Keratinocyte (primary cell): ENCODE measurements at places on chromosomes 7 and 10. TPM values are rescaled to one million over a fixed set of nuclear protein-coding genes. Genes with fewer than 3 reads are reported as not detected.

- DNase-seq = no peak
Measured at GRCh38 chr10:10366836-10367235, 650.8 kb upstream of the CELF2 start.

DNA sequence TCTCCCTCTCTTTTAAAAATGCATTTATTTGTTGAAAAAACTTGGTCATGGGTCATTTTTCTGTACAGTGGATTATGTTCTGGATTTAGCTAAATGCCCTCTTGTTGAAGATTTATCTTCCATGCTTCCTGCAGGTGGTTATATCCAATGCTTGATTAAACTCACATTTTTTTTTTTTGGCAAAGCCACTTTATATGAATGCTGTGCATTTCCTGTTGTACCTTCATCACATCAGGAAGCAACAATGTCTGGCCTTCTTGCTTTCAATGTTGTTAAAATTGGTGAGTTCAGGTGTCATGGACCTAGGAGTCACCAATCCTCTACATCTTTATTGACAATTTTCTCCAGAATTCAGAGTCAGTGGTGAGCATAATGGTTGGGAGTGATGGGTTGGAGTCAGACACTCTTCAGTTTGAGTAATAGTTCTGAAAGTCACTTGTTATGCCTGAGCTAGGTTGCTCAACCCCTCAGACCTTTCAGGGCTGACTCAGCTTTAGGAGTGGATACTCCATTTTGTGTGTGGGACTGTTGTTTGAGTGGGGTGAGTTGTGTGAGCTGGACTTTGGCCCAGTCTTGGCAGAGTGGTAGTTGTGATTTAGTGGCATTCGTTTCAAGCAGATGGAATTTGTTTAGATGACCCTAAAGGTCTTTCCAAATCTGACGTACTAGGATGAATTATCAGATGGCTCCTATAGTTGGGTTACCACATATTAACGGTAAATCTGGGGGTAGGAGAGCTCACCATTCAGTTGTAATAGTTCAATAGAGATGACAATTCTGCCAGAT lies 213.5 kb upstream of the ZNF32 start:
- DNase-seq = no peak

DNA sequence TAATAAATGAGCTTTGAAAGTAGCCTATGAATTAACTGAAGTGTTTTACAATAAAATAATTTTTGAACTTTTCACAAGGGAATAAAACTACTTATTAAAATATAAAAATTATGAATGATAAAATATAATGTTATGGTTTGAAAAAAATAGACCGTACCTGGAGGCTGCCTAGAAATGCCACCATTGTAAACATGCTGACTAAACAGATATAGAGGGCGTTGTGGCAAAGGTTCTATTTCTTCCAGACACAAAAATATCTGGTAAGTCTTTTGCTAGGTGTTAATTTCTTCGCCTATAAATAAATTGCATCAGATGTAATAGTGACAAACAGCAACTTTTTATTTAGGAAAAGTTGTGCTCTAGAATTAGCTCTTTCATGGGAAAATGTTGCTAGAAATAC lies 11.2 kb downstream of the PPP1R3A start:
- DNase-seq = no peak

- DNase-seq = no peak
Measured at GRCh38 chr10:21516242-21517131, 9.0 kb downstream of the SKIDA1 start.

DNA sequence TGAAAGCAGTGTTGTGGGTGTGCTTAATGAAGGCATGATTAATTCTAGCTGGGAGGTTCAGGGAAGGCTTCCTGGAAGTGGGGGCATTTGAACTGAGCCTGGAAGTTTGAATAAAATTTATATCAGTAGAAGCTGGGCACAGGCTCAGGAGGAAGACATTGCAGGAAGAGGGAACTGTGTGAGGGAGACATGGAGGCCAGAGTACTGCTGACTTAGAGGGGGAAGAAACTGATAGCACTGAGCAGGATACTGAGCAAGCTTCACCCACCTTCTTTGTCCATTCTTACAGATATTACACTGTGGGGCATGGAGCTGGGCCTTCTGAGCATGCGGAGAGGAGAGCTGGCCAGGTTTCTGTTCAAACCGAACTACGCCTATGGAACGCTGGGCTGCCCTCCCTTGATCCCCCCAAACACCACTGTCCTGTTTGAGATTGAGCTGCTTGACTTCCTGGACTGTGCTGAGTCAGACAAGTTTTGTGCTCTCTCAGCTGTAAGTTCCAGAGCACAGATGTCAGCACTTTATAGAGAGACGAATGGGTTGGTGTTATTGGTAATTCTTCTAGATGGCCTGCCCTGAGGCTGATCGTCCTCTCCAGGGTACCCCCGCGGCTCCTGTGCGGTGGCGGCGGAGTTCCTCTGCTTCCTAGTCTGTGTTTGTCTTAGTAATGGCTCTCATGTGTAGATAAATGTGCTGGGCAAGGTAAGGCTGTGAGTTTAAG lies 2.1 kb downstream of the FKBP6 start:
- no peak for DNase-seq

- DNase-seq = no peak
Measured at GRCh38 chr7:55237156-55237893, 127.8 kb upstream of the LANCL2 start.

DNA sequence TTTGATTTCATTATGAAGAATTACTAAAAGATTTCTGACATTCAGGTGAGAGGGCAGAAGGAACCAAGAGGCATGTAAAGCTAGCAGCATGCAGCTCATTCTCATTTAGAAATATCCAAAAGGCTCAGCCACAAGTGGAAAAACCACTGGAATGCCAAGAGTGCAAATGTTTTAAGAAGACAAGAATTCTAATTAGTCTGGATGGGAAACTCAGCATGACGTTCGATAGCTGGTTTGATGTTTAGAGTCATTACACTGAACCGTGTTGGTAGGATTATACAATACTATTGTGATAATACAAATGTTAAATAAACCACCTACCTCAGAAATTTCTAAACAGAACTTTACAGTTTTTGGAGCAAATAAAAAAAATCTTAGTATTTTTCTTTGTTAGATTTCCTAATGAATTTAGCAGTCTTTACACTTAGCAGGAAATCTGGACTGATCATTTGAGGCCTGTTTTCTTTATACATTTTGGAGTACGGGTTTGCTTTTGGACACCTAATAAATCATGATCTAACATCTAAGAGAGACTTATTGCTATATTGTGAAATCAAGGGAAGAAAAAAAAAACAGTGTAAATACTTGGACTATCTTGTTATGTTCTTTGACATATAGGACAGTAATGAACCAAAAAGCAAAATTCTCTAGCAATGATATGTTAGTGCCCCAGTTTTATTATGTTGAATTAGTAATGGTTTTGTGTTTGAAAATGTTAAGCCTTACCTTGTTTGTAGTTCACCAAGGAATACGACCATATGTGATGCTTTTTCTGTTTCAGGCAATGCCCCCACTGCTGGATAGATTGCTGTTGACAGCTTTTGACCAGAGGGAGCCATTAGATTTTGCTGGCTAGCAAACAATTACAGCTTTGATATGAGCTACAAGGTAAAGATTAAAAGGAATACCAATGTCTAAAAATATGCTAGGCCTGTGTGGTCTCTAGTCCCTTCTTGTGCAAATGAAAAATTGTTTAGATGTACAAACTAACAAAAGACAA lies 354.1 kb upstream of the SEMA3A start:
- no peak for DNase-seq

GRCh38 chr10:8279598-8279997 lies 225.1 kb downstream of the GATA3 start:
- DNase-seq = no peak

- no peak for DNase-seq
Measured at GRCh38 chr7:73758581-73759138, 11.4 kb downstream of the CLDN3 start.

DNA sequence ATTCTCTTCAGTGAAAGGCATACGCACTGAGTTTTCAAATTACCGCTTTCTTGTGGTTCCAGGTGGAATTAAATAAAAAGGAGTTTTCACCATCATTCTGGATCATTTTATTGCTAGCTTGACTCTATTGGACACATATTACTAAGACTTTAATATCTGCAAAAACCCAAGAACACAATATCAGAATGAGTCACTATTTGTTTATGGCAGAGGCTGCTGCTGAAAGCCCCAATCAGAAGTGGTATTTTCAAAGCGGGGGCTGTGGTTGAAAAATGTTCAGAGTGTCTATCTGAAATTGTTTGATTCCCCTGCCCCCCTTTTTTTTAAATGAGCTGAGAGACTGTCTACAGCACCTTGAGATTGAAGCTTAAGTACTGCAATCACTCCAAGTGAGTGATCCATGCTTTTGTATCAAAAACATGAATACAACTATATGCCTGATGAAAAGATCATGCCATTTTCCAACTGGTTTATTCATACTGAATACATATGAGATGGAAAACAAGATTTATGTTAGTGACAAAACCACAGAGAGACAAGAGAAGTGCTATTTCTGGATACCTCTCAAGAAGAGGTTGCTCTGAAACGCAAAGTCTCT lies 376.4 kb downstream of the HTR7 start:
- no peak for DNase-seq

GRCh38 chr10:29555746-29556481 lies 78.9 kb downstream of the SVIL start:
- no peak for DNase-seq

DNA sequence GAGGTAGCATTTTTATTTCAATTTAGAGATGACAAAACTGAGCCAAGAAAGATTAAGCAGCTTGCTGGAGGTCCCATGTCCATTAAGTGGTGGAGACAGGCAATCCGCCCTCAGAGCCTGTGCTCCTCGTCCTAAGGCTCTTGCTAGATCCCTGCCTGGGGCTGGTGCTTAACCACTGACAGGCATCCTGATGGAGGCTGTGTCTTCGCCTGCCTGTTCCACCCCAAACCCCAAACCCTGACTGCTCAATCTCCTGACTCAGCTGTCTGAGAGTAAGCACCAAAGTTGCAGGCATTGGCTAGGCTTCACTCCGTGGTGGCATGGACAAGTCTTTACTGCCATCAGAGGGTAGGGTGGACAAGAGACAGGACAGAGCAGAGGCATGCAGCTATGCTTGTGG lies 209.4 kb downstream of the POU6F2 start:
- DNase-seq = no peak

DNA sequence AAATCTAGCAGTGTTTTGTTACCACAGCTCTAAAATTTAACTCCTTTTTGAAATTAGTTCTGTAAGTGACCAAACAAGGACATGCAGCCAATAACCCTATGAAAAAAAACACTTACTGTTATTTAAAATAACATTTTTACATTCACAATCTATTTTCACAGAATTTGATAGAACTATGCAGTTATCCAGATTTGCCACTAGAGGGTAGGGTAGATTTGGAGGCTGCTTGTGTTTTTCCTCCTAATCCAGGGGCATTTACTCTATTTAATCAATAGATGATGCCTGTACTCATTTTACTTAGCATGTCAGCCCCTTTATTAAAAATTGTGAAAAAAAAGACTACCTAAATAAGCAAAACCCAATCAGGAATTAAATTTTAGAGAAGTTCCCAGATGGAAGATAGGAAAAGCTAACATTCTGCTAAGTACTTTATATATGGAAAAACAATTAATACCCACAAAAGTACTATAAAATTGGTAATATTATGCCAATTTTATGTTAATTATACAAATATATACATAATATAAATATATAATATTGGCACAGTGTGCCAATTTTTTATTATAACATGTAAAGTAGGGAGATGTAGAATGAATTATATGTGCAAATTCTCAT lies 18.1 kb upstream of the LIPK start:
- no peak for DNase-seq

DNA sequence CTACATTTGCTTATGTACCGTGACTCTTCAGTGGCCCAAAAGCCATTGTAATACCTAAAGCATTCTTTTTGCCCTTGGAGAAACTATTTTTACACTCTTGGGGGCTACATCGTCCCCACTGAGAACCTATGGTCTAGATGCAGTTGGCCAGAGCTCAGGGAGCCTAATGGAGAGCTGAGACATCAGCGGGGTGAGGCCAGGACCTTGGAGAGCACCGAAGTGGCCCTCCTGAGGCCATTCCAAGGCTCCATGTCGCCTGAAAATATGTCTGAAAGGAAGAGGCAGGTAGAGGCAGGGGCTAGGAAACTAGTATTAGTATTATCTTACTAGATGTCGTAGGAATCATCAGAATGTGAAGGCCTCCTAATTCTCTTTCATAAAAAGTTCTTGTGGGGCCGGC lies 4.9 kb downstream of the PKD2L1 start:
- no peak for DNase-seq

DNA sequence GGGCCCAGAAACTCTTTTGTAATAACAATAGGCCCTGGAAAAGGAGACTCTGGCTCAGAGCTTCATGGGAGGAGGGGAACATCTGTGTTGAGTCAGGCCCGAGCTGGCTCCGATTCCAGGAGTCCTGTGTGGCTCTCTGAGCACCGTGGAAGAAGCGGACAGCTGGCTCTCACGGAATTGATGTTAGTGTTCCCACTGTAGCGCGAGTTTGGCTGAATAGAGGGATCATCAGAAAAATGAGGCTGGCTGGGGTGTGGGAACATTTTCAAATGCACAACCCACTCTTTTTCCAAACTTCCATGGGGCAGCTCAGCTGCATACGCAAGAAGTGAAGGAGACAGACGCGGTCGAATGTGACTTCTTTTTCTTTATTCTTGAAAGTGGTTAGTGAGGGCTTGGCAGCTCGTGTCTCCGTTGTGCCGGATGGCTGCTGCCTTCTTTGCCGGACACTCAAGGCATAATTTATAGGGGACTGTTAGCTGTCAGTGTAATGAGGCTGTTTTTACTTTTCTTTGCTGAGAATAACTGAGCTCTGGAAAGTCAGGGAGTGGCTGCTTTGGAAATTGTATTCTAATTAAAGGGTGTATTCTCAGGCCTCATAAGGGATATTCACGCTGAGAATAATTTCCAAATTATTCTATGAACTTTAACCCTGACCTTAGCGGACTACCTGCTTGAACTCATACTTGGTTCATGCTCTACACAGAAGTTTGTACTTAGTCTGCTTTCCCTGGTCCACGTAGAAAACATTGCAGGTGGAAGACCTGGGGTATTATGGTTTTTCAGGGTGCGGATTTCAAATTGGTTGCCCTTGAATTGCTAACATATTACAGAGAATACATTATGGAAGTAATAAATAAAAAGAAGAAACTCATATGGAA lies 23.1 kb downstream of the MDFIC start:
- DNase-seq = no peak

DNA sequence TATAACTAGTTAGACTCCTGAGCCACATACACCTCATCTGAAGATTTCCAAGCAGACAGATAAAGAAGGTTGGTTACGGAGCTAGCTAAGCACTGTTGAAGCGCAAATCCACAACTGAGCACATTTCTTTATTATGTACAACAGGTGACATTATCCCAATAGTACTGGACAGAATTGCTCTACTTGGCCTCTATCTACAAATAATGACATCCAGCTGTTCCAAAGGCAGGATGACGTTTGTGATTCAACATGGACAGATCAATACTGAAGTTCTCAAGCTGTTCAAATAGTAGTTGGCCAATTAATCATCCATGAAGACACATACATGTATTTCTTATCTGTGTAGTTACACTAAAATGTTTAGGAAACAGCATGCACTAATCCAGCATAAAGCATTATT lies 101.0 kb downstream of the UBE2H start:
- no peak for DNase-seq

- DNase-seq = no peak
Measured at GRCh38 chr7:126426652-126427051, 826.1 kb downstream of the GRM8 start.

Gene NYAP1
- polyA plus RNA-seq = 0.16 to 0.48 TPM (median 0.16 TPM) in 3 replicates

Gene LMTK2
- 3.7 to 10.2 TPM (median 6.6 TPM) in 3 replicates for polyA plus RNA-seq

Gene RNLS
- polyA plus RNA-seq = 6.8 to 10.5 TPM (median 7.1 TPM) in 3 replicates
